ENCODE measurements at places on chromosomes 1 and 21.

- no peak for DNase-seq
Measured at GRCh38 chr21:23694390-23694789, 1912.9 kb downstream of the MRPL39 start.

DNA sequence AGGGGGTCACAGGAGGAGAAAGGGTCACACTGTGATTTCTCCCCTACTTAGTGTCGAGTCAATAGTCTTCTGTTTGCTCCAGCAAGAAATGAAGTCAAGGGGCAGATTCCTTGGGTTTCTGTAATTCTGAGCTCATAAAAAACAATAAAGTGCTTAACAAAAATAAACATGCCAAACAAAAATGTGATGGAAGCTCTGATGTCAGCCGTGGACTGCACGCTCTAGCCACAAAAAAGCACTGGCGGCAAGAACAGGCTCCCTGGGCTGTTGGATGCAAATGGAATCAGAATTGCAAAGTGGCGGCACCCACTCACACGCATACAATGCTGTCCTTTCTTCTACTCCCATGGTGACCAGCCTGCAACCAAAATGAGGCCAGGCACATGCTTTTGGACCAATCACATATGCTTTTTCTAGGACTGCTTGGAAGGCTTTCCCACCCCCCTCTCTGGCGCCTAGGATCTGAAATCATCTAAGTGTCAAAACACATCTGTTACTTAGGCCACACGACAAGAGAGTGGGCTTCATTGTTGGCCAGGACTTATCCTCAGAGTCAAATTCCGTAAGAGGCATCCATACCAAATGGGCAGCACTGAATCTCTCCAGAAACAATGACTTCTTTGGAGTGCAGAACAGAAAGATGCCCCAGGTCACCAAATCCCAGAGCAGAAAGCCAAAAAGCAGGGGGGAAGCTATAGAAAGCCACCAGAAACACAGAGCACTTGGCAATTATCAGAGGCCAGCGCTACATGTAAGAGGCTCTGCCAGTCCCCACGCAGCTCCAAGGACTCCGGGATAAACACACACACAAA is 9.2 kb downstream of the C1orf198 start:
- peak; percentile 85 for DNase-seq

DNA sequence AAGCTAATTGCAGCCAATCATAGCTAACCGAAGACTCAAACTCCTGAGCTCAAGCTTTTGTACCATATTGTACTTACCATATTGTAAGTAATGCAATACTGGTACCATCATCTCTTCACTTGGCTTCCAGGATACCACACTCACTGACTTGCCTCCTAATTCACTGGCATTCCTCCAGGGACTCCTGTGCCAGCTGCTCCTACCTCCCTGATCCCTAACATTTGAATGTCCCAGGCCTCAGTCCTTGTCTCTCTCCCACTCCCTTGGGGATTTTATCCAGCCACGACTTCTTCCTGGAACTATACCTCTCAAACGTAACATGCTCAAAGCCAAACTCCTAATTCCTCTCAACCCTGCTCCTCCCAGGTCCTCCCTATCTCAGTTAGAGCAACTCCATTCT is 33.8 kb downstream of the USP48 start:
- DNase-seq, result no peak

DNA sequence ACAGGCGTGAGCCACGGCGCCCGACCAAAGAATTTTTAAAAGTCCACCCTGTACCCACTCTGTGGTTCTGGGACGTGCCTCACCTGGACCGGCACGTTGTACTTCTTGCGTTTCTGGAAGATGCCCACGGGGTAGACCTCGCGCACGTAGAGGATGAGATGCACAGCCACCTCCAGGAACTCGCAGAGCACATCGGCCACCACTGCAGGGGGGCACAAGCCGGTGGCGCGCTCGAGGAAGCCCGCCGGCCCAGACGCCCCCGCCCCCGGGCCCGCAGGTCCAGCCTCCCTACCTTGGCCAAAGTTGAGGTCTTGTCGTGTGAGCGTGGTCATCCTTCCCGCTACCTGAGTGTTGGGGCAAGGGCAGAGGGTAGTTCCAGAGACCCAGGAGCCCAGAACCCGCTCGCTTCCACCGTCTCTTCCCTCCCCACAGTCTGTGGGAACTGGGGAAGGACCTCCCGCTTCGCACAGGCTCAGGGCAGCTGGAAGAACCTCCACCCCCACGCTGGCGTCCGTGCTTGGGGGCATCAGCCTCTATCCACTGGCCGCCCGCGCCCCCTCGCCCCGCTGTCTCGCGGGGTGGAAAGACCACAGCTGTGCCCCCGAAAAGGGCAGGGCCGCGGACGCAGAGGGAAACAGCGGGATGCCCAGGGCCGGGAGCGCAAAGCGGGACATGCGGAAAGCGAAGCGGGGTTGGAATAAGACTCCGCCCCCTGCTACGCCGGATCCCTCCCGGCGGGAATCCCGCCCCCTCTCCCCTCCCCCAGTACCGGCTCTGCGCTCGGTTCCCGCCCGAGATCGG is 478 bp downstream of the MAD2L2 start:
- peak; percentile 50 for DNase-seq

GRCh38 chr1:94180650-94181049 is 56.7 kb downstream of the ARHGAP29 start:
- DNase-seq, result no peak

GRCh38 chr1:175887981-175888428 is 144.6 kb upstream of the TNR start:
- peak; percentile 85 for DNase-seq

- no peak for DNase-seq
Measured at GRCh38 chr1:221035662-221036153, 156.5 kb downstream of the HLX start.

DNA sequence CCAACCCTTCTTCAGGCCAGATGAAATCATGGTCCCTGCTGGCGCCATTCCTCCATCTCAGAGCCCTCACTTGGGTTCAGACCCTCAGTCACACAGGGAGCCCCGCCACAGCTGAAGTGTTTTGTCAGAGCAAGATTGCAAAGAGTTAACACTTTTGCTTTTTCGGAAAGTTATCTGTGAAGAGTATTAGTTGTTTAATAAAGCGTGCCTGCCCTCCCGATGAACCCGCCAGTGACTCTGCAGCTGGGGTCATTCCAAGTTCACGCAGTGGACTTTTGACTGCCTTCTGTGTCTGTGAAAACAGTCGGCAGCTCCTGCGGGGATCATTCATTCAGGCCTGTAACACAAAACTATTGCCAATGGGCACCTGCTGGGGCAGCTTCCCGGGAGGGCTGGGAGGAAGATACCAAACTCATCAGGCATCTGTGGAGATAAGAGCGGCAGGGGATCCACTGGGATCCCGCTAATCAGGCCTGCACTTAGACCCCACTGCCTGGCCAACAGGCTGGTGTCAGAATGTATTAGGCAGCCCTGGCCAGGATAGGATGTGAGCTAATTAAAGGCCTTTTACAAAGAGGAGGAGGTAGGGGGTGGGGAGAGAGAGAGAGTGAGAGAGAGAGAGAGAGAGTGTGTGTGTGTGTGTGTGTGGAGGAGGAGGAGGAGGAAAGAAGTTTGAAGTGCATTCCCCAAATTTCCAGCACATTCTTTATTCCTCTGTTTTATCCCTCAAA is 184.5 kb downstream of the DHRS3 start:
- no peak for DNase-seq

DNA sequence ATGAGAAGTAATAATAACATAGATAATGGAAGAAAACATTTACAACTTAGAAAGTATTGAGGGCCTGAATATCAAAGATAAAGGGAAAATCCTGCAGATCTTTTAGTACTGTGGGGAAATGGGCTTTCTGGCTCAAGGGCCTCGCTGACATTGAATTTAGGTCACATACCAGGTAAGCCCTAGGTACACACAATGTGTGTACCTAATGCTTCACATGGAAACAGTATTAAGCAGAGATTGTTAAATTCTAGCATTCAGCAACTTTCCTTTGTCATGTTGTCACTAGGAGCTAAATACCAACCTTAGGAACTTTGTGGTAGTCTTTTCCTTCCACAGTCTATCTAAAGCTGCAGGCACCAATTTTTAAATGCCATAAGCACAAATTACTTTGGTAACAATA is 49.7 kb downstream of the ODF2L start:
- no peak for DNase-seq

GRCh38 chr1:40224040-40224439 is 23.7 kb upstream of the TMCO2 start:
- no peak for DNase-seq

- DNase-seq, result no peak
Measured at GRCh38 chr1:226799634-226800281, 60.7 kb upstream of the ITPKB start.

DNA sequence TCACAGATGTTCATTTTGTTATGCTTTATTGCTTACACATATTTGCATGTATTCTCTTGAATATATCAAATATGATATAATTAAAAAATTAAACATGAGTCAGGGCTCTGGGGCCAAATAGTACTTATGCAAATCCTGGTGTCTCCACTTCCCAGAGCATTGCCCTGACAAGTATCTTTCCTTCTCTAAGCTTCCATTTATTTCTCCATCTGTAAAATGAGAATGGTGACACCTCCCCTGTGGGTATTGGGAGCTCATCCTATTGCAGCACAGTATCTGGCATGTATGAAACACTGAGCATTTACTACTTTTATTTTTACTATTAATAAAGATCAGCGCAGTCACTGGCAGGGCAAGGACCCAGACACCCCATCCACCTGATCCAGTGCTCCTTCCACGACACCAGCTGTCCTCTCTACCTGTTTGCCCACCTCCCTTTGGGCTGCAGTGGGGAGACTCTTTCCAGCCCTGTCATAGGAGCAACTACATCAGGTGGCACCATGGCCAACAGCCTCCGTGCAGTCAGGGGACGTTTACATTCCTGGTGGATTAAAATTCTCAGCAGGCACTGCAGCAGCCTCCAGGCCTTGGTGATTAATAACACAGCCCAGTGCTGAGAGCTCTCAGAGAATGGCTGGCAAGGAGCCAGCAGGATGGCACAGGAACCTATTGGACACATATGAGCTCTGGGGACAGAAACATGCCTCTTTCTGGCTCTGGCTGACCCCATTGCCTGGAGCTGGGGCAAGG is 113.0 kb downstream of the DMRTB1 start:
- no peak for DNase-seq

- DNase-seq, result no peak
Measured at GRCh38 chr1:247274605-247275256, 18.9 kb downstream of the VN1R5 start.

DNA sequence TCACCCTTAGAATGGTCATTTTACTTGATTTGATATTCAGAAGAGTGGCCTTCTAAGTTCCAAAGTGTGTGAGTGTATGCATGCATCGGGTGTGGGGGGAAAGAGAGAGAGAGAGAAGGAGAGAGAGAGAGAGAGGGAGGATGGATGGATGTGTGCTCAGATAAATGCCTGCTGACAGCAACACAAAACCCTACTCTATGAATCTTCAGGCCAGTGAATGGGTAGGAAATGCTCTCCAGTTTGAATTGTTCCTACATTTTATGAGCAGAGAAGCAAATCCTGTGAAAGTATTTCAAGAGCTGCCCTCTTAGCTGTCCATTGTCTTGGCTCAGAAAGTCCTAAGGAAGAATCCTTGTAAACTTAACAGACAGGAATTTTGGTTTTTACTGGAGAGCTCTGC is 7.4 kb downstream of the JAM2 start:
- no peak for DNase-seq

DNA sequence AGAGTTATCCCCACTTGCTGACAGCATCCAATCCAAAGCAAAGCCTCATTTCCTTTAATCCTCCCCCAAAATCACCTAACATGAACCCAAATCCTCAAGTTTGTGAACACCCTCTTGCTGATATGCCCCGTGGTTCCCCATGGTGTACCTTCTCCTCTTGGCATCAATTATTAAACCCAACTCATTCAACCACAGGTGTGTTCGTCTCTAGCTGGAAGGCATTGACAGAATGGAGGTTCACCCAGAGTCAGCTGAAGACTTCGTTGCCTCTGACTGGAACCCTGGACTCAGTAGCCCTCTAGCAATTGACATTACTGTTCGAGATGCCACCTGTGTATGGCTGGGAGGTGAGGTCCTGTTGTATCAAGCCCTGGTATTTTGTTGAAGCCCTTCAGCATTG is 22.8 kb downstream of the SLC30A10 start:
- DNase-seq, result no peak

- peak; percentile 63 for DNase-seq
Measured at GRCh38 chr1:119613769-119614720, 34.0 kb downstream of the ZNF697 start.

- DNase-seq, result peak; percentile 84
Measured at GRCh38 chr1:94925561-94926125, 1.3 kb downstream of the CNN3 start.

GRCh38 chr1:180181048-180181447 is 26.4 kb downstream of the QSOX1 start:
- no peak for DNase-seq

DNA sequence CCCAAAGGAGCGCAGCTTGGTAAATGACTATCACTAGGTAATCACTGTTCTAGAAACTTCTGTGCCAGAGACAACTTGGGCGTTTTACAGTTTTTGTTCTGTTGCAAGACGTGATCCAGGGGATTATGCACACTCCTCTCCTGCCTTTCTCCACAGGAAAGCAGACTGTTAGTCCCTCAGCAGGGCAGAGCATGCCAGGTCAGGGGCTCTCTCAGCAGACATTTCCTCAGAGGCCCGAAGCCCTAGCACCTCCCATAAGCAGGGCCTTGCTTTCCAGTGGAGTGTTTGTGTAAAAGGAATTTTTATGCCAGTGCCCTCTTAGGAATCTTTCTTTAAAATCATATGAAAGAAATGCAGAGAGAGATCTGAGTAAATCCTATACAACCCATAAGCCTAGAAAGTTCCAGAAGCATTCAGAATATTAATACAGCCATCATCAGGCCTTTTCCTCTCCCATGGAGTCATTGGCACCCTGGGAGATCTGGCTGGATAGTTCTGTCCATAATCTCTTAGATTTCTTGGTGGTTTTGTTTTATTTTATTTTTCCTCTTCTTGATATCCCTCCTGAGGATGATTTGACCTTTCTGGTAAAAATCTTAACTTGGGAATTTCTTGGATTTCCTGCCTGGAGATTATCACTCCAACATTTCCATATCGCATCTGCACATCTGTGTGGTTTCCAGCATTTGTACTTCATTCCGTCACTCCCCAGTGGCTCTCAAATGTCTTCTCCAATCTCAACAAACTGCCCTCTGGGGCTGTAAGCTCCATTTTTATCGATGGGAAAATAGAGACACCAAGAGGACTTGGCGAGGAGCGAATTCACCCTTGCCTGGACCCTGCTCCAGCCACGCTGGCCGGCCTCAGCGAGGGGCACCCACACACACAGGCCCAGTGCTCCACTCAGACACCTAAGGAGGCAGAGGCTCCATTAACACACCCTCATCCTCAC is 116.1 kb downstream of the PSMG1 start:
- no peak for DNase-seq

GRCh38 chr1:18670121-18670867 is 39.6 kb downstream of the PAX7 start:
- no peak for DNase-seq

Measured in caudate nucleus (tissue), 63 donors.